Central memory CD8-positive, alpha-beta T cell (primary cell): ENCODE measurements at places on chromosomes 6 and 20.

DNA sequence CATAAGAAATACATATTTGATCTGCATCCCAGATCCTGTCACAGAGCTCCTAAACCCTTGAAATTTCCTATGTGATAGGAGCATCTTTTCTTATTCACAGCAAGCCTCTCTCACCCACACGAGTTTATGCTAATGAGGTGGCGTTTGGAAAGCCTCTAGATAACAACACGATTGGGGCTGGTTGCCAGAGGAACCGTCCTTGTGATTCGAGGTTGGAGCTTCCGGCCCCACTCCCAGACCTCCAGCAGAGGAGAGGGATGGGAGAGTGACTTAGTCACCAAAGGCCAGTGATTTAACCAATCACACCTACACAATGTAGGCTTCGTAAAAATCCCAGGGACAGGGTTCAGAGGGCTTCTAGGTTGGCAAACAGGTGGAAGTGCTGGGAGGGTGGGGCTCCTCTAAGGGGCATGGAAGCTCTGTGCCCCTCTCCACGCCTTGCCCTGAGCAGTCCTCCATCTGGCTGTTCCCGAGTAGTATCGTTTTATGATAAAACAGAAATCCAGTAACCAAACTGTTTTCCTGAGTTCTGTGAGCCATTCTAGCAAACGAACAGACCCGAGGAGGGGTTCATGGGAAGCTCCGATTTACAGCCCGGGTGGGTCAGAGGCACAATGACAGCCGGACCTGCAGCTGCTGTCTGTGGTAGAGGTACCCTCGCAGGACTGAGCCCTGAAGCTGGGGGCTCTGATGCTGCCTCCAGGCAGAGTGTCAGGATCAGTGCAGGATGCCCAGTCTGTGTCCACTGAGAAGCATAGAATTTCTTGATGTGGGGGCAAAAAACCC is 238.1 kb upstream of the ARID1B start:
- DNase-seq: no peak

GRCh38 chr6:110039981-110040383 is 61.9 kb downstream of the GPR6 start:
- DNase-seq: peak; percentile 22

DNA sequence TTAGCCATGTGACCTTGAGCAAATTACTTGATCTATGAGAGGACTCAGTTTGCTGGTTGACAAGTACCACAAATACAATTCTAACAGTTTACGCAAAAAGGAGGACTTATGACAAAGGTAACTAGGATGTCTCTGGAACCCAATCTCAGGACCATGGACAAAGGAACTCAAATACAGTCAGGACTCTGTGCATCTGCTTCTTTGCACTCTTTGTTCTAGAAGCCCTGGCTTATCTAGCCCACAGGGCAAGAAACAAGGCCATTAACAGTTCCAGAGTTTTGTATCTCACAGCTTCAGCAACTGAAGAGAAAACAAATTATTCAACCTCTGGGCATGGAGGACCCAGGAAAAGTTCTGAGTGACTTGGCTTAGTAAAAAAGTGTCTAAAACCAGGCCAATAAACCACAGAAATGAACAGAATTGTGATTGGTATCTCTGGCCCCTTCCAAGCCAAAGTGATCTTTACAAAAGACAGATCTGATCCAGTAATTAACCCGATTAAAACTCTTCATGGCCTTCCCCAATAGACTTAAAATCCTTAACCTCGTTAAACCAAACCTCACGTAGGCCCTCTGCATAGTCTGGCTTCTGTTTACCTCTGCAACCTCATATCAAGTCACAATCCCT is 5.9 kb downstream of the WASF1 start:
- no peak for DNase-seq

DNA sequence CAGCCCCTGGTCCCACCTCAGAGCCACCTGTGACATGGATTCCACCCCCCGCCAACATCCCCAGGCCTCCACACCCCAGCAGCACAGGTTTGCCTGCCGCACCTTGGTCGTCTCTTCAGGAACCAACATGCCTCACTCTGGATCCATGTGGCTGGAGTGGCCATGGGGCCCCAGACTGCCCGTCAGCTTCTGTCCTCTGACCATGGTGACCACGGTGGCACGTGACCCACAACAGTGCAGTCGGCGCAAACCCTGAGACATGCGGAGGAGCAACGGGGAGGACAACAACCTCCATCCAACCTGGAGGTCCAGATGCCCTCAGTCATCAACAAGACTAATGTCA is 85.6 kb downstream of the ANKRD60 start:
- no peak for DNase-seq

DNA sequence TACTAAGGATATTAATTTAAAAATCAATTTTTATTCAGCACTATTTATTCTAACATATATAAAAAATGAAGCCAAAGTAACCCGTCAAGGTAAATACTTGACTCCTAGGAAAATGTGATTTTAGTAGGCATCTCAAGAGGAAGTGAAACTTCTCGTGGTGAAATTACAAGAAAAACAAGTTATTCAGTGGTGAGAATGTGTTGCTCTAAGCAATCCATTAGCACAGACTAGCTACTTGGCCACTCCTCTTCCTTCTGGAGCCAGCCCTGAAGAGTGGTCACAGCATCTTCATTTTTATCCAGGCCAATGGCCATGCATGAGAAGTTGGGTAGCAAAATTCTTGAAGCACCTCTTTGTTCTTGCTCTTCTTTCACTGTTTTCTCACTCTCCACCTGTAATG is 40.4 kb upstream of the GFRAL start:
- no peak for DNase-seq

- DNase-seq: no peak
These were observed 218.3 kb upstream of the DTNBP1 start for GRCh38 chr6:15881150-15881549.

GRCh38 chr6:128694303-128695009 is 174.1 kb upstream of the PTPRK start:
- DNase-seq: no peak

- DNase-seq: no peak
These were observed 74.1 kb downstream of the FAM83B start for GRCh38 chr6:54920628-54921027.

- DNase-seq: no peak
These were observed 81.3 kb downstream of the AFDN start for GRCh38 chr6:167907837-167908681.

DNA sequence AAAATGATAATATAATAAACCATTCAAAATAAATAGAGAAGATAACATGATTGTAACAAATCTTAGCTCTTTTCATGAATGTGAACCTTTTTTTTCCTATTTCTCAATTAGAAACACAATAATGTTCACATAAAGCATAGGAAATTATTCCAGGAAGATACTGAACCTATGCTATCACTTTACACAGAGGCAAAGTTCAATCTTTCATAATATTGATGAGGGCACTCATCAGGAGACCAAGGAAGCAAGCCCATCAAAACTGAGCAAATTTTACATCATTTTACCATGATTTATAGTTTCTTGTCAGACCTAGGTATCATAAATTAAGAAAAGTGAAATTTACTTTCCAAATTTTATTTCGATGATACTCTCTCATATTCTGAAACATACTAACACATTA is 938.5 kb downstream of the TBC1D32 start:
- DNase-seq: no peak

DNA sequence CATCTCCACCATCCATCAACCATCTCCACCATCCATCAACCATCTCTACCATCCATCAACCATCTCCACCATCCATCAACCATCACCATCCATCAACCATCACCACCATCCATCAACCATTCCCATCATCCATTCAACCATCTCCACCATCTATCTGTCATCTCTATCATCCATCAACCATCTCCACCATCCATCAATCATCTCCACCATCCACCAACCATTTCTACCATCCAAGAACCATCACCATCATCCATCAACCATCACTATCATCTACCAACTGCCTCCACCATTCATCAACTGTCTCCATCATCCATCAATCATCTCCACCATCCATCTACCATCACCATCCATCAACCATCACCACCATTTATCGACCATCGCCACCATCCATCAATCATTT is 78.8 kb upstream of the CDH4 start:
- DNase-seq: no peak

DNA sequence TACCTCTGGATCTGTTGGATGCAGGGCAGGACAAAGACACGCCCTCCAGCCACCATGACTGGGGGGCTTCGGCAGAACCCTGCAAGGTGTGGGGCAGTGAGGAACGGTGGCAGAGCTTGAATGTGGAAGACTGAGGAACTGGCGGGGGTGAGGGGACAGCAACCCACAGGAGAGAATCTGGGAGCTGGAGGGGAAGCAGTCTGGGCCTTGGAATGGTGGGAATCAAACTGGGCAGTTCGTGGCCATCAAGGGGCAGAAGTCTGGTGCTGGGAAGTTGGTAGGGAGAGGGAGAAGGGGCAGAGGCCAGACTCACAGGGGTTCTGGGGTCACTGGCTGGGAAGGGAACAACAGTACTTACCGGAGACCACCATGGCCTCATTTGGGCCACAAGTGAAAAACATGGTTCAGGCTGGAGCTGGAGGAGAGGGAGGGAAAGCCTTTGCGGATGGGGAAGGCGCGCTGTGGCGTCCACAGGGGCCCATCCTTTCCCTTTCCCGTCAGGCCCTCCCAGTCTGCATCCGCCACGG is 635 bp downstream of the FLOT1 start:
- DNase-seq: no peak

DNA sequence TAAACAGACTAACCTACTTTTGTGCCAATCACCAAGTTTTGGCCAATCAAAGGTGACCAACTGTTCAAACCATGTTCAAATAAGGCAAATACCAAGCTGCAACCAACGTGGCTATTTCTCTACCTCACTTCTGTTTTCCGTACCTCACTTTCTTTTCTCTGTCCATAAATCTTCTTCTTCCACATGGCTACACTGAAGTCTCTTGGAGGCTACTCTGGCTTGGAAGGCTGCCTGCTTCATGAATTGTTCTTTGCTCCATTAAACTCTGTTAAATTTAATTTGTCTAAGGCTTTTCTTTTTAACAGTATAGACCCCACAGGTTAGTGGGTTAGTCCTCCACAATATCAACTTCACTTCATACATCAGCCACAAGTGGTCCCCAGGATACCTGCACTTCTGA is 58.8 kb downstream of the MKKS start:
- DNase-seq: no peak

DNA sequence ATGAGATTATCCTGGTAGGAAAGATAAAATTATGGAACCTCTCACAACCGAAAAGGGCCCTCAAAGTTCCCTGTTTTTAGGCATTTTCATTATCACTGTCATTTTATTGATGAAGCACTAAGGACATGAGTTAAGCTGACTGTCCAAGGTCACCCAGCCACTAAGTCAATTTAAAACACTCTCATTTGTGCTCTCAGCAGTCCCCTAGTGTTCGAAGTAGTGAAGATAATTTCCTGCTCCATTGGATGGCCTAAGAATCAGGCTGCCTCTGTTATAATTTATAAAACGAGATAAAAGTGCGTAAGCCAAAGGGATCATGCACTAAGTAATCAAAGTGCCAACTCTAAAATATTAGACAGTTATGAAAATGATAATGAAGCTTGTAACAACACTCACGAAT is 169.1 kb downstream of the KIF16B start:
- DNase-seq: no peak

DNA sequence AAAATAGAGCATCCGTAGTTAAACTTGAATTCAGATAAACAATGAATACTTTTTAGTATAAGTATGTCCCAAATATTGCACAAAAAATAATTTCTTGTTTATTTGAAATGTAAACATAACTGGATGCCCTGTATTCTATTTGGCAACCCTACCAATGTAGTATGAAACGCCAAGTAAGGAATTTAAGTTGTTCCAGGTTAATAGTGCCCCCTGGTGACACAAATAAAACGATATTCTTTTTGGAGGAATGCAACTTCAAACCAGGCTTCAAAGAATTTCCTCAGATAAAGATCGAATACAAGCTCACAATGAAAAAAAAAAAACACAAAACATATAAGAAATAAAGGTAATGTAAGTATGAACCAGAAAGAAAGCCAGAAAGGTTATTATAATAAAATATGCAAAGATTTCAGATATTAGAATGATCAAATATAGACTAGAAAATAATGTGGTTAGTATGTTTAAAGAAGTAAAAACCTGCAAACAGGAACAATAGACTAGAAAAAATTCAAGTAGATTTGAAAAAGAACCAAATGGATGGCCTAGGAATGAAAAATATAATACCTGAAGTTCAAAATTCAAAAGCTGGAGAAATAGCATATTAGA is 18.4 kb upstream of the AKAP7 start:
- no peak for DNase-seq

DNA sequence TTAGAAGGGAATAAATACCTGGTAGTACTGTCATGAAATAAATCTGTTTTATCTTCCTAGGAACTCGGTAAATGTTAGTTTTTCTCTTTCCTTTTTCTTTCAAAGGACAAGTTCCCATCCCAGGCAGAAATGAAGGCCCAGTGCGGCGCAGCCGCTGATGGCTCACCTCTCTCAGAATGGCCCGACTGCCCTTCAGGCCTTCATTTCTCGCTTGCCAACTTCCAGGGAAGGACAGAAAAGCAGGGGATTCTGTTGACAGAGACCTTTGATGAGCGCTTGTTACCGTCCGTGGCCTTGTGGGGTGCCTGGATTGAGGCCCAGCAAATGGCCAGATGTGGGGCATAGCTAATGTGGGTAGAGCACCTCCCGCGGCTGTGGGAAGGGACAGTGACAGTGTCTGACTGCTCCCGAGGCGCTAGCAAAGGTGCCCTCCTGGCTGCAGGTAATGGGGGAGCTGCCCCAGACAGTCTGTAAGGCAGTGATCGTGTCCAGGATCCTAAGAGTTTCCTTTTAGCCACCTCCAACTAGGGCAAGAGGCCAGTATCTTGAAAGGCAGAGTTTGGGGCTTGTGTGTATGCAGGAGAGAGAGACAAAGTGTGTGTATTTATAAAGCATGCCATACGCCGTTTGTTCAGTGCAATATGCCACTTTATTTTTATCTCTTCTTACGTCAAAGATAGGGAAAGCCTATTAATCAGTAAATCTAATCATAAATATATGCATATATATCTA is 354.2 kb downstream of the NRN1 start:
- no peak for DNase-seq

DNA sequence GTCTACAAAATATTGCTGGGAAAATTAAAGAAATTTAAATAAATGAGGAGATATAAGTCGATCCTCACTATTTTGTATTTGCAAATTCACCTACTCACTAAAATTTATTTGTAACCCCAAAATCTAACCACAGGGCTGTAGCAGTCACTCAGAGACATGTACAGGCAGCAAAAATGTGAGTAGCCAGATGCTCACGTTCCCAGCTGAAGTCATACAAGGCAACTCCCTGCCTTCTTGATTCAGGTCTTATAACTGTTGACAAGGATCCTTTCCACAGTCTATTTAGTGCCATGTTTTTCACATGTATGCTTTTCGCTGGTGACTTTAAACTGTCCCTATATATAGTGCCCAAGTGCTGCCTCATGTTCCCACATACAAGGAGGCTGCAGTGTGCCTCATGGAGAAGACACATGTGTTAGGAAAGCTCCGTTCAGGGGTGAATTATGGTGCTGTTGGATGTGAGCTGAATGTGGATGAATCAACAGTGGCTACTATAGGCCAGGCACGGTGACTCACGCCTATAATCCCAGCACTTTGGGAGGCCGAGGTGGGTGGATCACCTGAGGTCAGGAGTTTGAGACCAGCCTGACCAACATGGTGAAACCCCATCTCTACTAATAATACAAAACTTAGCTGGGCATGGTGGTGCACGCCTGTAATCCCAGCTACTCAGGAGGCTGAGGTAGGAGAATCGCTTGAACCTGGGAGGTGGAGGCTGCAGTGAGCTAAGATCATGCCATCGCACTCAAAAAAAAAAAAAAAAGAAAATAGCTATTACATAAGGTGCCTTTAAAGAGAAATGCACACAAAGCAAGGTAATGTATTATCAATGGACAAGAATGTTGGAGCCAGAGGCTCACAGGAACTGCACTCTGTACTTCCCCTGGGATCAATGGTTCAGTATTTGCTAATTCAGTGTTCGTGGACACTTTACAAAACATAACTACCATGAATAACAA is 55.3 kb downstream of the STK35 start:
- no peak for DNase-seq

GRCh38 chr6:33694401-33694931 is 17.0 kb downstream of the UQCC2 start:
- DNase-seq: no peak
